Choroid plexus epithelial cell (primary cell): ENCODE measurements at places on chromosomes 13 and 19.

DNA sequence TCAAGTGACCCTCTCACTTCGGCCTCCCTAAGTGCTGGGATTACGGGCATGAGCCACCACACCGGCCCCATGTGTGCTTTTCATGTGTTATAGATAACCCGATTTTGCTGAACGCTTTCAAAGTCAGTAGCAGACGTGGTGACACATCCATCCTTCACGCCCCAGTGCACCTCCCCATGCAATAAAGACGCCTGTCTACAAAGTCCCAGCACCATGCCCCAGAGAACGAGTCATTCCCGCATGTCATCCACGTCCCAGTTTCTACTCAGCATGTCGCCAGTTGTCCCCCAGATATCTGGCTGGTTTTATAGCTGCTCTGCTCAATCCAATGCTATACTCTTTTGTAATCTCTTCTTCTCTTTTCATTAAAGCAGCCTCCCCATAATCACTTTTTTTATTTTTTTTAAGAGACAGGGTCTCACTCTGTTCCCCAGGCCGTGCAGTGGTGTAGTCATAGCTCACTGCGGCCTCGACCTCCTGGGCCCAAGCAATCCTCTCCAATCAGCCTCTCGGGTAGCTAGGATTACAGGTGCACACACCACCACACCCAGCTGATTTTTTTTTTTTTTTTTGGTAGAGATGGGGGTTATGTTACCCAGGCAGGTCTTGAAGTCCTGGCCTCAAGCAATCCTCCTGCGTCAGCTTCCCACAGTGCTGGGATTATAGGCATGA lies 42.5 kb downstream of the DNM2 start:
- no peak for DNase-seq

- DNase-seq: no peak
Observed at GRCh38 chr19:30165228-30165813, 206.9 kb upstream of the ZNF536 start.

GRCh38 chr19:39832341-39833083 lies 1.4 kb downstream of the DYRK1B start:
- DNase-seq: no peak

DNA sequence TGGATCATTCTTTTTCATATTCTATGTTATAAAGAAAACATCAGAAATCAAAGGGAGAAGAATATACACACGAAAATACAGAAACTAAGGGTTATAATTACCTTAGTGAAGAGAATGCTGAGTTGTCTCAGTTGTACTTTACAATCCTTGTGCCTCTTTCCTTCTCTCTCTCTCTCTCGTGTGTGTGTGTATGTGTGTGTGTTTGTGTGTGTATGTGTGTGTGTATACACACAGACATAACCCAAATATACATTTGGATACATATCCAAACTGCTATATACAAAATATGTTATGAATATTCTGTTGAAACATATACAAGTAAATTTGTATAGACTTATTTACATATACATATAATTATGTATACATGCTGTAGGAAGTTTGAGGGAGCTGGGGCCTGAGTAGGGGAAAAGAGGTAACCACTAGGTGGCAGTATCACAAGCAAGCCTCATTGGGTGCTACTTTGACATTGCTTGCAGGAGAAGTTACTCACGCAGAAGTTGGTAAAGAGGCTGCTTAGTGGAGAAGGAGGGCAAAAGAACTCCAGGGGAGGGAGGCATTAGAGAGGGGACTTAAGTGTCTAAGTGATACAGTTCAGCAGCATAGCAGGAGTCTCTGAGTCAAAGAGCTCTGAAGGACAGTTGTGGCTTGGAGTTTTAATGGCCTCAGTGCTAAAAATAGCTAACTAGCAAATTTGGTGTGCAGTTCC lies 465.1 kb upstream of the PCDH20 start:
- peak; percentile 14 for DNase-seq

DNA sequence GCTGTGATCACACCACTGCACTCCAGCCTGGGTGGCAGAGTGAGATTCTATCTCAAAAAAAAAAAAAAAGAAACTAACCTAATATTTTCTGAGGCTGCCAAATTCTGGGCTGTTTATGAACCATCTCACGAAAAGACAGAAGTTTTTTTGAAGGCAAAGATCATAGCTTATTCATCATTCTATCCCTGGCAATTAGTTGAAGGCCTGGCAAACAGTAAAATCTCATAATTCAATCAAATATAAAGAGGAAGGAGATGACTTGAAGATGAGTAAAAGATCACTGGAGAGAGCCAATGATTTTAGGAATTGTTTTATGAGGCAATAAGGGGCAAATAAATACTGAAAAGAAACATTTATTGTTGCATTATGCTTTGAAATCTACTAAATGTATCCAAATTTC lies 216.5 kb downstream of the DCLK1 start:
- no peak for DNase-seq

DNA sequence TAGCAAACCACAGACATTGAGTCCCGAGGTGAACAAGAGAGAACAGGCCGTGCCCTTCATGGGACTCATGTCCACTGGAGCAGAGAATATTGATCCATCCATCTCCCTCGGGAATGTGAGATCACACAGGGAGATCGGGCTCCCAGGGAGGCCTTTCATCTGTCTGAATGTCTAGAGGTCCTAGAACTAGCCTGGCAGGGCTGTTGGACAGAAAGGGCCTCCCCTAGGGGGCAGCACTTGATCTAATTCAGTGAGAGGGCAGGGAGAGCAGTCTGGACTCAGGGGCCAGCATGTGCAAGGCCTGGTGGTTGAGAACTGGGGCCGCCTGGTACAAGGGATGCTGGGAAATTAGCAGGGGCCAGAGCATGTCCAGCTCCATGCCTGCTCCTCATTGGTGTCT lies 4.3 kb downstream of the RUVBL2 start:
- DNase-seq: peak; percentile 75

DNA sequence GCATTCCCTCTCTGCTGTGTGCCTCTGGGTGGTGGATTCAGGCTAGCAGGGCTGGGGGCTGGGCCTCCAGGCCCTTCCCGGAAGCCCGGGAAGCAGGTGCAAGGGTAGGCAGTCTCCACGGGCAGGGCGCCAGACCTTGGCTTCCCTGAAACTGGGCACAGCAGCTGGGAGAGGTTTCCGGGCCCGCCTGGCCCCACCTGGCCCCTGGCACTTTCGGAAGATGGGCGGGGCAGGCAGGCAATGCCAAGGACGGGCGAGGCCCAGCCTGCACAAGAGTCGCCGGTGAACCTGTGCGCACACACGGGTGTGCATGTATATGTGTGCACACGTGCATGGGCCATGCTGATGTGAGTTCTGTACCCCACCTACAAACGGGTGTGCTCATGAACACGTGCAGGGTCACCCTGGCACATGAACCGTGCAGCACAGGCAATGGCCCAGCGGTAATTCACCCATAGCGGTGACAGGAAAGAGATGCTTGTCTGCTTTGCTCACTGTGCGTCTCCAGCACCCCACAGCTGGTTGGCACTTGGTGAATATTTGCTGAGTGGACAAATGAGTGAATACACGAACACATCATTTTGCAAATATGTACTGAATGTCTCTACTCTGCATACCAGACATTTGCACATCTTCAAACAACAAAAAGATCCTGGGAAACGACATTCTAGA lies 15.3 kb downstream of the GADD45B start:
- DNase-seq: peak; percentile 97

DNA sequence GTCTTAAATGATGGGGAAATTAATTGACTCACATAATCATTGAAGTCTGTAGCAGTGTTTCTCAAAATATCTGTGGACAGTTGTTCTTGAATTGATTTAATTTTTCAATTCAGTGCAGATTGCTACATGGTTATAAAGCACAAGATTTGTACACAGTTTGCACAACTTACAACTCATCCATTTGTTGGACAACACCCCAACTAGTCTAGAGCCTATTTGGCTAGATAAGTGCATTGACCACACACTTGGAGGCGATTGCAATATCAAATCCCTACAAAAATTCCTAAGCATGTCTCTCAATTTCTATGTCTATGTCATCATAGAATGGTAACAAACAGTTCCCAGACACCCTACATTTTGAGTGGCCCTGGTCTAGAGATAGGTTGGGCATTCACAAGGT lies 48.0 kb upstream of the IPO5 start:
- no peak for DNase-seq

DNA sequence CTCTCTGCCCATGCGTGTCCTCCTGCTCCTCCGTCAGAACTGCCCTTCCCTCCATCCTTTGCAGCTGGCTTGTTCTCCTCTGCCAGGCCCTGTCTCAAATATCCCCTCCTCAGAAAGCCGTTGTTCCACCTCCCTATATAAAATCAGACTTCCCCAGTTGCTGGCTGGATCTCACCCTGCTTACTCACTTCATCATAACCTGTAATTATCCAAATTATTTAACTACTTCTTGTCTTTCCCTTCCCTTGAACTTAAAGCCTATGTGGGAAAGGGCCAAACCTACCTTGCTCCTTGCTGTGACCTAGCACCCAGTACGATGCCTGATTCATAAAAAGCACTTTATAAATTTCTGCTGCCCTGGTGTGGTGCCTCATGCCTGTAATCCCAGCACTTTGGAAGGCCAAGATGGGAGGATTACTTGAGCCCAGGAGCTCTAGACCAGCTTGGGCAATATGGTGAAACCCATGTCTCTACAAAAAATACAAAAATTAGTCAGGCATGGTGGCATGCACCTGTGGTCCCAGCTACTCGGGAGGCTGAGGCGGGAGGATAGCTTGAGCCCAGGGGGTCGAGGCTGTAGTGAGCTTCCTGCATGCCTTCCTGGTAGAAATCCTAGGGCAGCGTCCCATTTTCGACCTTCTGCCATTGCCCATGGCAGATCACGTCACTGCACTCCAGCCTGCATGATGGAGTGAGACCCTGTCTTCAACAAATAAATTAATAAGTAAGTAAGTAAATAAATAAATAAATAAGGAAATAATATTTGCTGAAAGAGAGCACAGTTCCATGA lies 39.5 kb upstream of the ZNF536 start:
- no peak for DNase-seq

DNA sequence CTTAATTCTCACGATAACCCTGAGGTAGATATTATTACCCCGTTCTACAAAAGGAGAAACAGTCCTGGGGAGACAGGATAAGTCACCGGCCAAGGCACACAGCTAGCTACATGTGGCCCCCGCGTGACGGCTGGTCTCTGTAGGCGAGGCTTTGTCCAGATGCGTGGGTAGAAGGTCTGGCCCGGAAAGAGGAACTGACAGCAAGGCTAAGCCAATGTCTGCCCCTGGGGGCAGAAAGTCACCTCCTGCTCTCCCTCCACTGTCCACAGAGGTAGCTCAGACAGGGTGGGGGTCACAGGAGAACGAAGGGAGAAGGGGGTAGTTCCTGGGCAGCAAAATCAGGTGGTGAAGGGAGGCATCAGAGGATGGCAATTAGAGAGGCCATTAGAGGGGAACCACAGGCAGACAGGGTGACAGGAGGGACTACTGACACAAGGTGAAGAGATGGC lies 1.8 kb downstream of the APOC4 start:
- DNase-seq: no peak

- peak; percentile 13 for DNase-seq
Observed at GRCh38 chr19:5099701-5100221, 130.8 kb downstream of the KDM4B start.

GRCh38 chr19:35992907-35993765 lies 1.9 kb upstream of the SDHAF1 start:
- no peak for DNase-seq

- peak; percentile 73 for DNase-seq
Observed at GRCh38 chr19:1942078-1942933, 1.3 kb downstream of the CSNK1G2 start.

GRCh38 chr19:15274477-15274876 lies 42.2 kb upstream of the EPHX3 start:
- DNase-seq: no peak

GRCh38 chr13:112042496-112042895 lies 24.5 kb upstream of the SOX1 start:
- no peak for DNase-seq
